ENCODE measurements at places on chromosomes 16 and 17.

DNA sequence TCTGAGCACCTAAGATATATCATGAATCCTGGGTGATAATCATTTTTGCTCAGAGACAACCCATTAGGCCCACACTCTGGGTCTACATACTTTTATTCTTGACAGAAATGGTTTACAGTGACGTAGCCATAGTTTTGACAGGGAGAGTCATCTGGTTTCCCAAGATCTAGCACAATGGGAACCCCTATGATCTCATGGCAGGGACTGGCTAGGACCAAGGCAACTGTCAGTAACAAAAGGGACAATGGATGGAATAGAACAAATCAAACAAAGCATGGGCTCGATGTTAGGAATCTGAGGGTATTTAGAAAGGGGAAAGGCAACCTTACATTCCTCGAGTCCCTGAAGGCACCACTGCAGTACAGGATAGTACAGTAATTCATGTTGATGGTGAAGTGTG lies 20.5 kb downstream of the CFAP97D1 start:
- DNase-seq: no peak

DNA sequence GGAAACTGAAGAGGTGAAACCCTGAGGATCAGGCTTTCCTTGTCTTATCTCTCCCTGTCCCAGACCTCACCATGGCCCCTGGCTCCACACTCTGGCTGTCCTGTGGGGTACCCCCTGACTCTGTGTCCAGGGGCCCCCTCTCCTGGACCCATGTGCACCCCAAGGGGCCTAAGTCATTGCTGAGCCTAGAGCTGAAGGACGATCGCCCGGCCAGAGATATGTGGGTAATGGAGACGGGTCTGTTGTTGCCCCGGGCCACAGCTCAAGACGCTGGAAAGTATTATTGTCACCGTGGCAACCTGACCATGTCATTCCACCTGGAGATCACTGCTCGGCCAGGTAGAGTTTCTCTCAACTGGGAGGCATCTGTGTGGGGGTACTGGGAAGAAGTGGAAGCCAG lies 1.4 kb downstream of the CD19 start:
- no peak for DNase-seq

DNA sequence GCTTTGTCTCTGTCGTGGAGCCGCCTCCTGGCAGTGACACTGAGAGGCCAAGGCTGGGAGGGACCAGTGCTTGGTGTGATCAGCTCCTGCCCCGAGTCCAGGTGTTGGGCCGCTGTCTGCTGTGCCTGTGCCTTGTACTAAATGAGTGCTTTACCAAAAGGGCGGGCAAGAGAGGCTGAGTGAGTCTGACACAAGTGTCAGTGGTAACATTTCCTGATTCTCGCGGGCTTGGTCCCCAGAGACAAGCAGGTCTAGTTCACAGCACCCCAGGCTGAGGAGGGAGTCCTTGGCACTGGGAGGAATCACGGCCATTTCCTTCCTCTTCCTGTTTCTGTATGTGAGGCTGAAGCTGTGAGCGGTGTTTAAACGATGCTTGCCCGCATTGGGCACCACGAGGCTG lies 30.2 kb downstream of the PLD6 start:
- DNase-seq: no peak

DNA sequence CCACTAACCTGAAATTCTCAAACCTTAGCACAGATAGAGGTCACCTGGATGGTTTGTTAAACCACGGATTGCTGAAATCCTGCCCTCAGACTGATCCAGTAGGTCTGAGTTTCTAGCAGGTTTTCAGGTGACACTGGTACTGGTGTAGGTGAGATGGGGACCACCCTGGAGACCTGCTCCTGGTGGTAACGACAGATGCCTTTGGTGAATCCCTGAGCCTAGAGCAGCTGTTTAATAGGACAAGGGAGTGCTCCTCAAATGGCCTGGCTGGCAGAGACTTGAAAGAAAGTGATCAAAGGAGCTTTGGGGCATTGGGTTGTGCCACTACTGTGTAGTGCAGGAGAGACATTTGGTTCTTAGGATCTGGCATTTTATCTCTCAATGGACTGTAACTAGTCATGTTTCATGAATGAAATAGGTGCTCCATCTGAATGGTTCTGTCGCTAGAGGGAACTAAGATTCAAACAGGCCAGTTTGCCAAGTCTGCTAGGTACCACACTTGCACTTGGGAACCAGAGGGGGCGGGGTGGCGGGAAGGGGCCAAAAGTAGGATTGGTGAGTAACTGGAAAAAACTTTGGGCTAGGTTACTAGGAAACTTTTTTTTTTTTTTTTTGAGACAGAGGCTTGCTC lies 2.9 kb upstream of the IFI35 start:
- no peak for DNase-seq

- DNase-seq: no peak
Measured at GRCh38 chr17:36687736-36688135, 86.4 kb downstream of the MRM1 start.

- peak; percentile 73 for DNase-seq
Measured at GRCh38 chr16:55257966-55258613, 65.9 kb upstream of the IRX6 start.

- DNase-seq: no peak
Measured at GRCh38 chr17:50603340-50603739, 31.3 kb upstream of the ABCC3 start.
